GM04503 (cell line): ENCODE measurements at places on chromosomes 1 and 21.

DNA sequence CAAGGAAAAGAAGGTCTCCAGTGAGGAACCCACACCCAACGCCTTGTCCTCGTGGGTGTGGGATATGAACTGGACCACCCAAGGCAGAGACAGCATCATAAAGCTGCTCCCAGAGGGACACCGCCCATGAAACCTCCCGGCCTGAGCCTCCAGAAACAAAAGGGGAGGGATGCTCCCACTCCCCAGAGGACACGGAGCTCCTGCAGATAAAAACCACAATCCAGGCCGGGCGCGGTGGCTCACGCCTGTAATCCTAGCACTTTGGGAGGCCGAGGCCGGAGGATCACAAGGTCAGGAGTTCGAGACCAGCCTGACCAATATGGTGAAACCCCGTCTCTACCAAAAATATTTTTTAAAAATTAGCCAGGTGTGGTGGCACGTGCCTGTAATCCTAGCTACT lies 66.4 kb downstream of the CHD5 start:
- DNase-seq, result no peak

DNA sequence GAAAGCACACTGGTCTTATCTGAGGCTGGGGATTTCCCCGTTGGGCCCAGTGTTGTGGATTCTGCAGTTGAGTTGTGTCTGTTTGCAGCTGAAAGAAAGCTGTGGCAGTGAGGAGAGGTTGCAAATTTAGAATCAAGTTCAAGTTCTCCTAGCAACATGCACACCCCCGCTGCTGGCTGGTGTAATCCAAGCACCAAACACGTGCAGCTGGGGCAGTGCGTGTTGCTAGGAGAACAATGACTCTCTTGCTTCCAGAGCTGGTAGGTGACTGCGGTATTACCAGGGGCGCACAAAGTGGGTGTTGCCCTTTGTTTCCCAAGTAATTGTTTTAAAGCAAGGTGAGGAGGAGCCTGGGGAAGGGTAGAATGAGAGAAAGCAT lies 91.5 kb downstream of the IER5 start:
- peak; percentile 19 for DNase-seq

DNA sequence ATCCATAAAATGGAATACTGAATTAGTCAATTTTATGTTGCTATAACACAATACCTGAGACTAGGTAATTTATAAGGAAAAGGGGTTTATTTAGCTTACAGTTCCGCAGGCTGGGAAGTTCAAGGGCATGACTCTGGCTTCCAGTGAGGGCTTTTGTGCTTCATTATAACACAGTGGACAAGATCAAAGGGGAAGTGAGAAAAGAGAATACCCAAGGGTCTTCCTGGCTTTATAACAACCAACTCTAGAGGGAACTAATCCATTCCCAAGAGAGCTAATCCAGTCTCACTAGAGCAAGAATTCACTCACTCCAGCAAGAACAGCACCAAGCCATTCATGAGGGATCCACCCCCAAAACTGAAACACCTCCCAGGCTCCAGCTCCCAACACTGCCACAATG lies 3.1 kb downstream of the KIFAP3 start:
- DNase-seq, result no peak

GRCh38 chr1:154810571-154810970 lies 59.5 kb downstream of the KCNN3 start:
- DNase-seq, result no peak

DNA sequence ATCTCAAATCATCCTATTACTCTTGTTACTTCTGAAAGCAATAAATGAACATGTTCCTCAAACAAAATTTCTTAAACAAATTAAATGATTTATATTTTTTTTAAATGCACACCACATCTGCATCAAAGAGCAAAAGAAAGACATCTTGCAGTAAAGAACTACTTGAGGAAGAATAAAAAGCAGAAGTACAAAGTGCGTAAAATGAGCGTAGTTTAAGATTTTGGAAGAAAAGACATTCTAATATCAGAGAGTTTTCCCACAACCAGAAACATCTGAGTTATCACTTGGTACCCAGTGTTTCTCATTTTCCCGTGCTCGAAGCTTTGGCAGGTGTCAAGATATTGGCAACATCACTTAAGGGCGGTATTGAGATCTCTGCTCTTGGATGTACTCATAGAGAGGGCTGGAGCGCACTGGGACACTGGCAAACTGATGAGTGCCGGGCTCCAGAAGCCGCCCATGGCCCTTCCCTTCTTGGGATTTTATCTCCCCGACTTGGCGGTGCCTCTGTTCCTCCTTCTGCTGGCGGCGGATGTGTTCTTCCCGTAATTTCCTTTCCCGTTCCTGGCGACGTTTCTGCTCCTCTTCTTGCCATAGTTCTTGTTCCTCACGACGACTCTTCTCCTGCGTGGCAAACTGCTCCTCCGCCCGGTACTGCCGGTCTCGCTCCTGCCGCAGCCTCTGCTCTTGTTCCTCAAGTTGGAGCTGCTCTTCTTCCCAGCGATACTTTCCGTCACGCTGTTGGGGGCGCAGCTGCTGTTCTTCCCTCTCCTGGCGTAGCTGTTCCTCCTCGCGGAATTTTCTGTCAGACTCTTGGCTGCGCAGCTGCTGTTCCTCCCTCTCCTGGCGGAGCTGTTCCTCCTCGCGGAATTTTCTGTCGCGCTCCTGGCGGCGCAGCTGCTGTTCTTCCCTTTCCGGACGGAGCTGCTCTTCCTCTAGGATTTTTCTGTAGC lies 7.9 kb downstream of the TCHH start:
- DNase-seq, result no peak

GRCh38 chr1:55334160-55334559 lies 119.0 kb upstream of the USP24 start:
- no peak for DNase-seq

DNA sequence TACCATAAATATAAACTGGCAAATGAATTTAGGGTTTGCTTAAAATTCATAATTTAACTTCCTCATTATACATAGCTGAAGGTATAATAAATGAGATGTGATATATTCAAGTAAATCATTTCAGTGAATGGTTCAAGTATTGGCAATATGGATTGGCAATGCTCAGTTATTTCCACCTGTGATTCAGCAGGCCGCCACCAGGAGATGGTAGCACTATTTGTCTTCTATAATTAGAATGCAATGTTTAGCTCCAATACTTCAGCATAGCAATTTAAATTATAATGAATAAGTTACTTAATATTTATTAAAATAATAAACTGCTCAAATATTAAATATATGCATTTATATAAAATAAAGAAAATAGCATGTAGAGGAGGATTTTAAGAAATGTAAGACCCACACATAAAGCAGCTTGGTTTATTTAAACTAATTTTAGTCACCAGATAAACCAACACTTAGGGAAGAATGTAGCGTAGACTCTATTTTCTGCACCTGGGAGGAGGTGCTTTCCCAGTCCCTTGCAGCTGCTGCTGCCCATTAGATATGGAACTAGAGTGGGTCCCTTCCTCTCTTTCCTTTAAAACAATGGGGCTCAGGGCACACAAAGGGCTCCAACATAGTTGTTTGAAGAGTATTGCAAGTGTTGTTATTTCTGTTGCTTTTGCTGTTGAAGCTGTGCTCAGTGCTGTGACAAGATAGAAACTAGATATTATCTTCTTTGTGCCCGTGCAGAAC lies 62.1 kb downstream of the PLPPR4 start:
- DNase-seq, result no peak

- DNase-seq, result no peak
These were observed 746.5 kb downstream of the USP25 start for GRCh38 chr21:16476056-16476825.

- DNase-seq, result no peak
These were observed 56.7 kb upstream of the PUM1 start for GRCh38 chr1:31122101-31122735.

DNA sequence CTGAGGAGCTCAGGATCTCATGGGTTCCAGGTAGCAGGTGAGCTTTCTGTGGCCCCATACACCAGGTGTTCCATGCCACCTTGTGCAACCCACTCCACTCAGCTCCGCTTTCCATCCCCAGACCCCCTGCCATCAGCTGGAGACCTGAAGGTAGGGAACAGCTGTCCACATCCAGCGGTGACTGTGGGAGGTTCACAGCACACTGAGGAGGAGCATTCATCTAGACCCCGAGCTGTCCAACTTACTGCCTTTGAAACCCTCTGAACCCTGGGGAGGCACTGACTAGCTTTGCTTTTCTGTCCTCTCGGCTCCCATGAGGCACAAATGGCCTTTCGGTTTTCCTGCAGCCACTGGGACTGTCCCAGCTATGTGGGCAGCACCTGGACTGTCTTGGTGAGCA lies 27.9 kb upstream of the ABCG1 start:
- no peak for DNase-seq

- DNase-seq, result no peak
These were observed 2.6 kb downstream of the KRTAP10-6 start for GRCh38 chr21:44589586-44590305.

DNA sequence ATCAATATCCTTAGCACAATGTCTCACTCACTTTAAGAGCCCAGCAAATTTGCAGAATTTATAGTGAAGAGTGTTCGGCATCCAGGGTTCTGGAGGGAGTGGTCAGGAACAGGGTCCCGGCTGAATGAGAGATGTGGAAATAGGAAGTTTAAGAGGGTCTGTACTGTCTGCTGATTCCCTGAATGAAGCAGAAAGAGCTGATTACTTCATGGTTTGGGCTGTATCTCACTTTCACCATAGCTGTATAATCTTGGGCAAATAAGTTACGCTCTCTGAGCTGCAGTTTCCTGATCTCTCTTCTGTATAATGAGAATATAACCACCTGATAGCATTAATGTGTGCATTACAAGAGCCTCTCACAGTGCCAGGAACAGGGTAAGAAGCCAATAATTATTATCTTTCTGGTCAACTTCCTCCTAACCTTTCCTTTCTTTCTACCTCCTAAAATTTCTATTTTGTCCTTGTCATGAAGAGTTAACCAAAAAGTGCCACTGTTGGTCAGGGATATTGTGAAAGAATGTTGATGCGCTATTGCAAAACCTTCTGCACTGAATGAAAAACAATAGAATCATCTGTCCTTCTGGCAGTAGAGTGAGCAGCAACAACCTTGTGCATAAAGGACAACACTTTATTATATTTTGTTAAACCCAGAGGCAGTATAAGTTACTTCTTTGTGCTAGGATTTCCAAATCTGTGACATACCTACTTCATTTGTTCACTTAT lies 14.7 kb upstream of the PTGFR start:
- no peak for DNase-seq

- no peak for DNase-seq
These were observed 29.3 kb downstream of the NUP133 start for GRCh38 chr1:229478852-229479251.

GRCh38 chr1:187261637-187262036 lies 432.9 kb downstream of the PLA2G4A start:
- DNase-seq, result no peak
